Stimulated activated CD4-positive, alpha-beta T cell treated with anti-CD3 and anti-CD28 coated beads, Interleukin-4, amount 100 ng/mL, for 4 hours (primary cell): ENCODE measurements at places on chromosomes 13 and 19.

GRCh38 chr19:3338541-3339181 is 27.7 kb upstream of the NFIC start:
- DNase-seq: peak; percentile 42

DNA sequence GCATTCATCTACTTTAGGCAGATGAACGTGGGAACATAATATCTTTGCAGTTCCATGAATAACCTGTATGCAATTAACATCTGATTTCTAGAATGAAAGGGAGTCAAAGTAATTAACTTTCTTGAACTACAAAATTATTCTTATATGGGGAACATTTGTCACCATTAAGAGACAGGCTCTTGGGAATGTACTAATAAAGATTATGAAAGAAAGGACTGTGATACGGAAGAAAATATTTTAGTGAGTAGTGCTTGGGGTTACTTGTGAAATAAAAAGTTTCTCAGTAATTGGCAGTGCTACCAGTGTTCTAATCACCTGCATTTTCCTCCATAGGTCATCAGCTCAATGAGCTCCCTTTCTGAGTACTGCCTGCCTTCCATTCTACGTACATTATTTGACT is 85.4 kb downstream of the FRY start:
- no peak for DNase-seq

DNA sequence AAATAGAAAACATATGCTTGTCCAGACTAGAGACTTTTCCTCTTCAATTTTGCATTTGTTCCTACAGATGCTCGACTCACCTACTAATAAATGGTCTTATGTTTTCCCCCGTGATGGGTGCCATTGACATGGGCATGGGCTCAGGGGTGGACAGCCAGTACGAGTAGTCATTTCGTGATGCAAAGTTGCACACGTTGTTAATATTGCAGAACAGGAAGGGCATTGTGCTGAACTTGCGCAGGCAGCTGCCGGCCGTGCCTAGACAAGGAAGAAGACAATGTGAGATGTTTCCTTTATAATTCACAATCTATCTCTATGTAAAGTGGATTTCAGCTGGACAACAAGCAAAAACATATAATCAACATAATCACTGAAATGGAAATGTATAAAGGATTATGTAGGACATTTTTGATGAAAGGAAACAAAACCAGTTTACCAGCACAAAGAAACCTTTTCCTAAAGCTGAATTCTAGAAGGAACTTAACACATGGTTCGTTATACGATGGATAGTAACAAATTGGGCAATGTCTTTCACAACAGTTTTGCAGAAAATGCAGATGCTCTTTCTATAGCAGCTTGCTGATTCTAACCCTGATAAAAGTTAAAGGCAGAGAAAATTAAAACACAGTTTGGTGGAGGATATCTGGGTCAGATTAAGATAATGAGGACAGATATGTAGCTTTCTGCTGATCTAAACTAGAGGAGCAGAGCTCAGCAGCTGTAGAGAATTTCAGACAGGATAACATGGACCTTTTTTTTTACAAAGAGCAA is 145.7 kb downstream of the COL4A1 start:
- no peak for DNase-seq

DNA sequence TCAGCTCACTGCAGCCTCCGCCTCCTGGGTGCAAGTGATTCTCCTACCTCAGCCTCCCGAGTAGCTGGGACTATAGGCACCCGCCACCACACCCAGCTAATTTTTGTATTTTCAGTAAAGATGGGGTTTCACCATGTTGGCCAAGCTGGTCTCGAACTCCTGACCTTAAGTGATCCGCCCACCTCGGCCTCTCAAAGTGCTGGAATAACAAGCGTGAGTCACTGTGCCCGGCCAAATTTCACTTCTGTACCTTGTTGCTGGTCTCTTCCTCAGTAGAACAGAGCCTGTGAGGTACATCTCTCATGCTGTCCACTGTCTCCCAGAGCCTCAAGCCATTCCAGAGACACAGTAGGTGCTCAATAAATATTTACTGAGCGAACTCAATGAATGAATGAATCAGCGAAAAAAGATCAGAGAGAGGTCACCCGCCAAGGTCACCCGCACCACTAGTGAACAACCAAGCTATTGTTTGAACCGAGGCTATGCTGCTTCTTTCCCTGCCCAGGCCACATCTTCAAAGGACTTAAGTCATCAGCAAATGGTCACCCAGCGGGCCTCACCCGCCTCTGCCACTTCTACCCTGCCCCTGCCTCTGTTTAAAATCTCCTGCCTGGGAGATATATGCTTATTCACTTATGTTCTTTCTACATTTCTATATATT is 9.3 kb downstream of the TMEM143 start:
- DNase-seq: no peak

DNA sequence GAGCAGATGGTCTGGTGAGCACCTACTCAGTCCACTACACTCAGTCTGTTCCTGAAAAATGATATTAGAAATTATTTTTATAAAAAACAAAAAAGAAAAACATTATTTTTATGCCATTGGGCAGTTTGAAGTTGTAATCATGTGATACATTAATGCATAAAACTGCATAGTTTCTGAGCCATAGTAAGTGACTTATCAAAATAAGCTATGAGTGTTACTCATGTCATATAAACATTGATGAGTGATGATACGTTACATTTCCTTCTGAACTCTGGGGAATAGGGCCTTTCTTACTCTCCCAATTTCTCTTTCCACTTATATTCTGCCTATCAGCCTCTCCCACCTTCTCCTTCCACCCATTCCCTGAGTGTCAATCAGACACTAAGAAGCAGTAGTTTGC is 8.9 kb downstream of the ZNF805 start:
- DNase-seq: no peak

GRCh38 chr19:30815889-30816580 is 443.9 kb downstream of the ZNF536 start:
- no peak for DNase-seq

- no peak for DNase-seq
These were observed 8.9 kb upstream of the FARP1 start for GRCh38 chr13:98133946-98134345.

DNA sequence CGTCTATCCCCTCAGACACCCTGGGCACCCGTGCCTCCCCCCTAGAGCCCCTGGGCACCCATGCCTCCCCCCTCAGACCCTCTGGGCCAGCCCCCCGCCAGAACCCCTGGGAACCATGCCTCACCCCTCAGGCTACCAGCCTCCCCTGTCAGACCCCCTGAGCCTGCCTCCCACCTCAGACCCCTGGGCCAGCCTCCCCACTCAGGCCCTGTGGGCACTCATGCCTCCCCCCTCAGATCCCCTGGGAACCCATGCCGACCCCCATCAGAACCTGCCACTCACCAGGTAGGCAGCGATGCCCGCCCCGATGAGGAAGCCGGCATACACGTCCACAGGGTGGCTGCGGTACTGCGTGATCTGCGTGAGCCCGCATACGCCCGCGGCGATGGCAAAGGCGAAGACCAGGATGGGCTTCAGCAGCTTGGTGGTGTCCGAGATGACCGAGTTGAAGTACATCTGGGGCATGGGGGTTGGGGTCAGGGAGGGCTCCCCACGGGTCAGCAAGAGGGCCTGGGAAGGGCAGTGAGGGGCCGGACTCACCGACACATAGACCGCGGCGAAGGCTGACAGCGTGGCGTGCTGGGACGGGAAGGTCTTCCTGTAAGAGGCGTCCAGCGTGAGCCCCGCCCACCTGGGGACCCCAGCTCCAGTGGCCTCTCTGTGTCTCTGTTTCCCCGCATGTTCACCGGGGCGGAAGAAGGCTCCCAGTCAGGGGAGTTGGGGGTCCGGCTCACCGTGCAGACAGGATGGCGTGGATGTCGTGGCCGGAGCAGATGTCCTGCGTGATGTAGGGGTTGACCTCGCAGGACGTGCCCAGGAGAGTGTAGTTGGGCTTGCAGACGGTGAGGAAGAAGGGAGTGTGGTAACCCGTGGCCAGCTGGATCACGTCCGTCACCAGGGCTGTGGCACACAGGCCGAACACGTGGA is 7.3 kb downstream of the PLPPR3 start:
- no peak for DNase-seq

GRCh38 chr19:45455707-45456499 is 11.9 kb upstream of the FOSB start:
- DNase-seq: peak; percentile 55

- no peak for DNase-seq
These were observed 119.4 kb upstream of the MIR17HG start for GRCh38 chr13:91228108-91228507.
